ENCODE measurements at places on chromosomes 6 and 20. TPM values are rescaled to one million over a fixed set of nuclear protein-coding genes. Genes with fewer than 3 reads are reported as not detected.

GRCh38 chr6:111199935-111200334, 112.6 kb downstream of the SLC16A10 start:
- H3K27me3 ChIP-seq: no peaks in the 10 kb centered on the region
- DNase-seq: no peak
- H3K4me1 ChIP-seq: peaks cover 5% of the 10 kb centered on the region
- no peak overlapping the region for H3K27ac ChIP-seq

DNA sequence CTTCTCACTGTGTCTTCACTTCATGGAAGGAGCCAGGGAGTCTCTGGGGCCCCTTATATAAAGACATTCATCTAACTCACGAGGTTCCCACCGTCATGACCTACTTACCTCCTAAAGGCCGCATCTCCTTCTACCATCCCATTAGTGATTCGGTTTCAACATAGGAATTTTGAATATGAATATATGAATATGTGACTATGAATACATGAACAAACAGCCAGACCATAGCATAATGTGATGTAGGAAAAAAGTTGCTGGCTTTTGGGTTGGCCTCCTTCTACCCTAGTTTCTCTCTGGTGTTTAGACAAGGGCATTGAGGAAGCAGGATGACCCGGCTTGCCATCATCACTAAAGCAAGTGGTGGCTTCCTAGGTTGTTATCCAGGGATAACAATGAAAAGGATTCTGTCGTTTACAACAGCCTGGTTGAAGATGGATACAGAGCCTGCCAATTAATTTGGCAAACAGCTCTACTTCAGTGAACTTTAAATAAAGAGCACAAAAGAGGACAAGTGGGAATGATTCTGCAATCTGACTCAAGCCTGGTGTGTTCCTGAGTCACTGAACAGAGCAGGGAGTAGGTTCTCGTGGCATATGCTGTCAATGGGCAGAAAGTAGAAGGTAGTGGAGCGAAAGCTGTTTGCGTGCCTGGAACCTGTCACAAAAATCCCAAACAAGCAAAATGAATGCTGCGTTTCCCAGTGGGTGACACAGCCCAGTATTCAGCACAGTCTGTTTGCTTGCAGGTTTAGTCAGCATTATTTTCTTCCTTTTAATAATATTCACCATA, 44.0 kb upstream of the DOK5 start:
- H3K27ac ChIP-seq: no peak overlapping the region
- H3K4me3 ChIP-seq: no peak overlapping the region
- H3K4me1 ChIP-seq: no peaks in the 10 kb centered on the region
- DNase-seq: no peak

The SGK2 gene
- not detected for total RNA-seq

DNA sequence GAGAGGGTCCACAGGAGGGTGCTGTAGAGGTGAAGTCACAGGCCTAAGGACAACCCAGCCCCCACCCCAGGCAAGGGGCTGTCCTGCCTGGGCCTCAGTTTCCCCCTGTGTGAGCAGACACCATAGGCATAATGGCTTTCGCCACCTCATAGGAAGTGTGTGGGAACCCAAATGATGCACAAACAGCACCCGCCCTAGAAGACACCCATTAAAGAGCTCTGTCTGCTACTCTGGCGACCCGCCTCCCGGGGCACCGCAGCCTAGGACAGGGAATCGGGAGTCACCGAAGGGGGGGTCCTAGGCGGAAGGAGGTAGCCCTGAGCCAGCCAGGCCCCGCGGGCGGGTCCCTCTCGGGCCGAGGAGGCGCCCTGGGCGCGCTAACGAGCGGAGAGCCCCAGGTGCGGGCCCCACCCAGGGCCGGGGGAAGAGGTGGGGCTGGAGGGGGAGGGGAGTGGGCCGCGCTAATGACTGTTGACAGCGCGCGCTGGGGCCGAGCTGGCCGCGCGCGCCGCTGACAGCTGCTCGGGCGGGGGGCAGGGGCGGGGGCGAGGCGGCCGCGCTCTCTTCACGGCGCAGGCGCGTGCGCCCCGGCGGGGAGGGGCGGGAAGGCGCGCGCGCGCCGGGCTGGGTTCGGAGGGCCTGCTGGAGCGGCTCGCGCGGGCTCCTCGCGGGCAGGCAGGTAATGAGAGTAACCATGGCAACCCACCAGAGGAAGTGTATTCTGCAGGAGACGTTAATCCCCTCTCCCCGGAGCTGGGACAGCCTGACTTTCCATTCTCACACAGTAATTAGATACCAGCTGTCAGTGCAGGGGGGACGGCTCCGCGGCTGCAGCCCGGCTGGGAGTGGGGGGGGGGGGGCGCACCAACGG, 48.9 kb downstream of the NOL4L start:
- peak overlapping the region; percentile 89 for H3K4me3 ChIP-seq
- no peaks in the 10 kb centered on the region for H3K27me3 ChIP-seq
- H3K36me3 ChIP-seq: peaks cover 1% of the 10 kb centered on the region
- peaks cover 70% of the 10 kb centered on the region for H3K4me1 ChIP-seq

GRCh38 chr20:61951695-61952533, 113.8 kb downstream of the TAF4 start:
- no peak overlapping the region for H3K27ac ChIP-seq
- no peaks in the 10 kb centered on the region for H3K36me3 ChIP-seq
- H3K4me1 ChIP-seq: no peaks in the 10 kb centered on the region
- H3K27me3 ChIP-seq: peaks cover 17% of the 10 kb centered on the region

GRCh38 chr20:11810311-11811083, 107.2 kb upstream of the BTBD3 start:
- no peak overlapping the region for H3K27ac ChIP-seq
- DNase-seq: no peak
- H3K36me3 ChIP-seq: no peaks in the 10 kb centered on the region

The EPHA7 gene
- total RNA-seq: not detected

DNA sequence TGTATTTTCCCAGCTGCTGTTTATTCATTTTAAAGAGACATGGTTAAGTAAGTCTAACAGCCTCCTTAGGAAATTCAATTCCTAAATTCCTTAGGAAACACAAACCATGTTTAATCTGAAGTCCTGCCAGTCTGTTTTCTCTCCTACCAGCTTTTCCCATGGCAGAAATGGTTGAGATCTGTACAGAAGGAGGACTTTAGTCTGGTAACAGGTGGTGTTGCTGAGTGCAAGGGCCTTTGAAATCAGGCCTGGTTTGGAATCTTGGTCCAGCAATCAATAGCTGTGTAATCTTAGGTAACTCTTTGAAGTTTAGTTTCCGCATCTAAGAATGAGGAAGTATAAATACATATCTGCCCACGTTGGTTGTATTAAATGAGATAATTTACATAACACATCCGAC, 232.5 kb downstream of the LAMA2 start:
- no peaks in the 10 kb centered on the region for H3K36me3 ChIP-seq
- H3K27me3 ChIP-seq: peaks cover 2% of the 10 kb centered on the region
- H3K4me3 ChIP-seq: no peak overlapping the region
- H3K27ac ChIP-seq: no peak overlapping the region

DNA sequence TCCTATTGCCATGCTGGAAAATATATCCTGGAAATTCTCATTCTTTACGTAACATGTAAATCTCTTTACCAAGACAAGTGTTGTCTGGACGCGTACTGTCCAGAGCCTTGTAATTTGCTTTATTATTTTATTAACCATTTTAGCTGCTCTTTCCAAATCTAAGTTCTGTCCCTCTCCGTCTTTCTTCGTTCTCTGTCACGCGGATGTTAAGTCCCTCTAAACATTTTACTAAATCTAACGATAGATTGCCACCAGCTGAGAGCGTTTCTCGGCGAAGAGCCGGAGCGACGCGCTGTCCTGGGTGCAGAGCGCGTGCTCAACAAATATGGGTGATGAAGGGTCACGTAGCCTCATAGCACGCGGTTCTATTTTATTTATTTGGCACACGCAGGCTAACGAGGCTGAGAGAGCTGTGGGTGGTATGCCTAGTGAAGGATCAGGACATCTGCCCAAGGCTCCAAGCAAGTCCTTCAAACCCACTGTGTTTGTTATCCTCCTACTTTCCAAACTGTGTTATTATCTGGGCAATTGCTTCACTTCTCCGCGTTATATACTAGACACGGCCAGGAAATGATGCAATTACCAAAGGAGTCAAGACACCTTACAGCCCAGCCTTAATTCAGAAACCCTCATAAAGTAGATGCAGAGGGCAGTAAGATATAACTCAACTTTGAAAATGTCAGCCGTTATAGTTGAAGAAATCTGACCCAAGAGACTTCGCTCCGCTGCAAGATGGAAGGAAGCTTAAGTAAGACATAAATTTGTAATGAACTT, 10.0 kb upstream of the NCOA7 start:
- peaks cover 5% of the 10 kb centered on the region for H3K36me3 ChIP-seq
- no peak overlapping the region for H3K27ac ChIP-seq
- H3K27me3 ChIP-seq: peaks cover 14% of the 10 kb centered on the region
- peaks cover 17% of the 10 kb centered on the region for H3K4me1 ChIP-seq
- peak; percentile 72 for DNase-seq

DNA sequence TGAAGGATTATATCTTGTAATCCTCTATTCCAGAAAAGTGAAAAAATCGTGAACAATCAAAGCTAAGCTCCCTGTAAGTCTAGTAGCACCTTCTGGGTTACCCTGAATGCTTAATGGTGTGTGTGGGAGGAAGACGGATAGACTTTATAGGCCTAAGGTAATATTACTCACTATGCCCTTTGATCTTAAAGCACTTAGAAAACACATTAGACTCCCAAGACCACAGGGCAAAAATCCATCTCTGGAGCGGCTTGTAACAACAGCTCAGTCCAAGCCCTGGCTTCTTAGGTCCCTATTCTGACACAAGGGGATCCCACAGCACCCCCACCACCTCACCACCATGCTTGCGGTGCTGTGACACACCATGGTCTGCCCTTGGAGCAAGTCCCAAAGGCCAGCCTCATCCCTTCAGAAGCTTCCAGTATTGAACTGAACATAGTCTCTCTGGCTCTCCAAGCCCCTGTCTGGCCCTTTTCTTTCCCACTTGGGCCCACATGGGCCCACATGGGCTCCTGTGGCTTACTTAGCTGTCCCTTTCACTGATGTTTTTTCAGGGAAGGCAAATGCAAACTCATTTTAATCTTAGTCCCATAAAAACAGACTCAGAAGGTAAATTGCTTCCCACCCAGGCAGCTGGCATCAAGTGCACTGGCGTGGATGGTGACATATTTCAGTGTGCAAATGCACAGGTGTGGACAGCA, 28.3 kb downstream of the C6orf132 start:
- H3K27me3 ChIP-seq: peaks cover 18% of the 10 kb centered on the region
- H3K4me3 ChIP-seq: no peak overlapping the region
- no peaks in the 10 kb centered on the region for H3K4me1 ChIP-seq
- H3K36me3 ChIP-seq: no peaks in the 10 kb centered on the region
- no peak overlapping the region for H3K27ac ChIP-seq

DNA sequence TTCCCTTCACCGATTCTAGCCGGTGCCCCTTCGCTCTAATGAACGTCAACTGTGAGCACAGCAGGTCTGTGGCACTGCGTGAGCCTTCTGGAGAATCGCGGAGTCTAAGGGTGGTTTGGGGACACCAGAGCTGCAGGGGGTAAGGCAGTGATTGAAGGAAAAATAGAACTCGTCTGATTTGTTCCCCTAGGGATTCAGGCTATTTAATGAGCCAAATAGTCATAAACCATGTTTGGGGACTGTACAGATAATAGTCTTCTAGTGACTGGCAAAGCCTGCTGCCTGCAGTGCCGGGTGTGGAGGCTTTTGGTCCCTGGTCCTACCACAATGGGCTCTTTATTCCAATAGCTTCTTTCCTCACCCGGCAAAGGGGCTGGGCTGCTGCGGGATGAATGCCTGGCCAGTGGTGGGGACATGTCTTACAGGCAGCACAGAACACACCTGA, 11.1 kb upstream of the NTSR1 start:
- peaks cover 7% of the 10 kb centered on the region for H3K4me1 ChIP-seq
- no peak overlapping the region for H3K27ac ChIP-seq
- DNase-seq: no peak
- no peak overlapping the region for H3K4me3 ChIP-seq

The PLA2G7 gene
- total RNA-seq: not detected

DNA sequence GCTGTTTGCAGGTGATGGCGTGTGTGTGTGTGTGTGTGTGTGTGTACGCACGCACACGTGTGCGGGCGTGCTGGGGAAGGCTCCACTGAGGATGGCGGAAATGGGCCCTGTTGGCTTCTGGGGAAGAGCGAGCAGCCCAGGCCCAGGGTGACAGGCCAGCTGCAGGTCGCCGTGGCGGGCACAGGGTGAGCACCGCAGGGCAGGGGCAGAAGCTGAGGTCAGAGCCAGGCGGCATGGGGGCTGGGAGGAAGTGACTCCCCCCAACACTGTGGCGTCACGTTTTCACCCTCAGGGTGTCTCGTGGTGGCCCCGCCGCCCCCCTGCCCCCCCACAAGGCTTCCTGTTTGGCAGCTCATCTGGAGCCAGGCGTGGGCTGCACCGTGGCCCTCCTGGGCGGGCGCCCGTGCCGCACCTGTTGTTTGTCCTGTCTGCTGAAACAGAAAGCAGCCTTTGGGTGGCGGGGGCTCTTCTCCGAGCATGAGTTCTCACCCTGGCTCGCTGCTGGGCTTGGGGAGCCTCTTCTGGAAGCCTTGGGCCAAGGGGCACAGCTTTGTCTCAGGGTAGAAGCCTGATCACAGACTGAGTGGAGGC, 7.1 kb downstream of the RBM38 start:
- peak; percentile 92 for DNase-seq
- peaks cover 67% of the 10 kb centered on the region for H3K36me3 ChIP-seq
- H3K27me3 ChIP-seq: no peaks in the 10 kb centered on the region

DNA sequence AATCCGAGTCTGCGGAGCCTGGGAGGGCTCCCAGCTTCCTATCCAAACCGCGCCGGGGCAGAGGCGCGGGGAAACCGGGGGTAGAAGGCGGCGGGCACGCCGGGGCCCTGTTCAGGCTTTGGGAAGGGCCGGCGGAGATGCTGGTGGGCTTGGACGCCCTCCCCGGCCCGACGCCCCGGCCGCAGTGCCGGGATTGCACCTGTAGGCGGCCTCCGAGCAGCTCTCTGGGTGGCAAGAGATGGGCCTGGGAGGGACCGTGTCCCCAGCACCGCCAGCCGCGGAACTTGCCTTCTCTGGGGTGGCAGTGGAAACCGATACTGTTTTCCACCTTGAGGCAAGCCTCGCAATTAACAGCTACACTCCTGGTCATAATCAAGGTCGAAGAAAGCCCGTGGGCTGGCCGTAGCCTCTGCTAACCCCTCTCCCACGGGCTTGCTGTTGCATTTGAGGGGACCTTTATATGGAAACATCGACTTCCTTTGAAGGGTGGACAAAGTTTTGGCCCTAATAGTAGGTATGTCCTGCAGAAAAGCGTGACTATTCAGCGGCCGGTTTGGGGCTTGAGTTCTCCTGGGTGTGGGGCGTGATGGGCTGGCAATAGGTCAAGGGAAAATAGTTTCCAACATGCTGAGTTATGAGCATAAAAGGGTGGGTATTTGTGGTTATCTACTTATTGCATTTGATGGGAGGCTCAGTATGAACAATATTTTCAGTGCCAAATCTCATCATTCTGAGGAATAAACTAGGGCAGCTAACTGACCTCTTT, 1.1 kb upstream of the JAG1 start:
- H3K4me3 ChIP-seq: peak overlapping the region; percentile 62
- peaks cover 26% of the 10 kb centered on the region for H3K4me1 ChIP-seq
- peak; percentile 70 for DNase-seq
- no peak overlapping the region for H3K27ac ChIP-seq

The FAM209B gene
- 1.7 TPM for total RNA-seq

The IMPG1 gene
- not detected for total RNA-seq

The MTFR2 gene
- total RNA-seq: 31.8 TPM

All from activated CD8-positive, alpha-beta memory T cell treated with anti-CD3 and anti-CD28 coated beads, Interleukin-2, amount 10 ng/mL, durations not matched to agents 7 days and 5 days (primary cell).